ENCODE measurements at places on chromosomes 7 and 10. TPM values are rescaled to one million over a fixed set of nuclear protein-coding genes. Genes with fewer than 3 reads are reported as not detected.

DNA sequence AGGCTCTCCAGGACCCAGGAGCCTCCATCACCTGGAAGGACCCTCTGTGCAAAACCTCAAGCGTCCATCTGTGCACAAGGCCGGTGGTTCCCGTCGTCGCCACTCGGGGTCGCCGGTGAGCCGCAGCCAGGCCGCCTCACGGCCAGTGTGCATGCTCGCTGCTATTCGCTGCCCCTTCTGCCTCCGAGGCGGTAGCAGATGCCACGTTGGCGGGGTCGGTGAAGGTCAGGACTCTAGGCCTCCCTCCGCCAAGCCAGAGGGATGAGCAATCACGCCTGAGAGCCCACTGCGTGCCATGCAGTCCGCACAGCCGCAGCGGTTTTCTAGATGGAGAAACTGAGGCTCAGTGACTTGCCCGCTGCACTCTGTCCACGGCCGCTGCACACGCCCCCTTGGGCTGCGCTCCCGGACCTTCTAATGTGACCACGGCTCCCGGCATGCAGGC lies 5.7 kb downstream of the UPK3B start:
- no peaks in the 10 kb centered on the region for H3K36me3 ChIP-seq
- no peak overlapping the region for H3K27ac ChIP-seq
- H3K4me1 ChIP-seq: no peaks in the 10 kb centered on the region
- H3K4me3 ChIP-seq: no peak overlapping the region
- DNase-seq: peak; percentile 59

- H3K27ac ChIP-seq: no peak overlapping the region
- no peak overlapping the region for H3K4me3 ChIP-seq
- H3K36me3 ChIP-seq: peaks cover 45% of the 10 kb centered on the region
- H3K27me3 ChIP-seq: no peaks in the 10 kb centered on the region
- no peak for DNase-seq
These were observed 143.8 kb downstream of the GRK5 start for GRCh38 chr10:119351189-119351588.

DNA sequence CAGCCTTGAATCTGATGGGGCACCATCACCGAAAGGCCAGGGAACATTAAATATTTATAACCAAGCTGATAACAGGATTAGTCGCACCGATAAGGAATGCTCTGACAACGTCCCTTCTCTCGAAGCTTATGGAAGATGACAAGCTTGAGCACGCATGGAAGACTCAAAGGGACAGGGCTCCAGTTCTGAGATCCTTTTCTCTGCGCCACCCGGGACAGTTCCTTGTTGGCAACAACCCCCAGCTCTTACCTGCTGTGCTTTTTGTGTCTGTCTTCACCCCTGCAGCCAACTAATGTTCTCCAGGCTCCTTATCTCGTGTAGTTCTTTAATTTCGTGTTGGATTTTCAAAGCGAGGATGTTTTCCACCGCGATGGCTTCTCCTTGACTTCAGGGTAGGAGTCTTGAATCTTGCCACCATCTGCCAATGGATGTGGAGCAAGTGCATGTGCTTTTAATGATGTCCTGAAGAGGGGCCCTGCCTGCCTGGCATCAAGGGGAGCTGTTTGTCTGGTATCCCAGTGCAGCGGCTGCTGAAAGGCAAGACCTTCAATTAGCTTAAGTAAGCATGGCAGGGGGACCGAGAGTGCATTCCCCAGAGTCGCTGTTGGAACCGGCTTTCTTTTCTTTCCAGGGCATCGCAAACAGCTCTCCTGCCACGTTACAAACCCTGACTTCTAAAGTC lies 354 bp upstream of the FERD3L start:
- H3K36me3 ChIP-seq: no peaks in the 10 kb centered on the region
- no peaks in the 10 kb centered on the region for H3K4me1 ChIP-seq
- H3K27me3 ChIP-seq: peaks cover 19% of the 10 kb centered on the region
- no peak for DNase-seq
- H3K27ac ChIP-seq: no peak overlapping the region

DNA sequence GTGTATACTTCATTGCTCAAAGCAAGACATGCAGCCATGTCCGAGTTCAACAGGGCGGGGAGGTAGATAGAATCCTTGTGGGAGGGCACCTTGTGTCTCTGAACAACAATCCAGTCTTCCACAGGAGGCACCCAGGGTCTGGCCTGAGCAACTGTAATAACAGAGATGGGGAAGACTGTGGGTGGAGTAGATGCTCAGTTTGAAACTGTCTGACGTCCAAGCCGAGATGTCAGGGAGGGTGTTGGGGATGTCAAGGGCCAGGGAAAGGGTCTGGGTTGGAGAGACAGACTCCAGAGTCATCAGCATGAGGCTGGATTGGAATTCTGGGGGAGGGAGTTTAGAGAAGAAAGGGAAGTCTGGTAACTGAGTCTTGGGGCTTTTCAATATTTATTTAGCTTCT lies 88.0 kb downstream of the FANK1 start:
- no peak overlapping the region for H3K4me3 ChIP-seq
- H3K36me3 ChIP-seq: no peaks in the 10 kb centered on the region
- H3K4me1 ChIP-seq: no peaks in the 10 kb centered on the region
- DNase-seq: no peak
- H3K27me3 ChIP-seq: no peaks in the 10 kb centered on the region
- H3K27ac ChIP-seq: no peak overlapping the region

DNA sequence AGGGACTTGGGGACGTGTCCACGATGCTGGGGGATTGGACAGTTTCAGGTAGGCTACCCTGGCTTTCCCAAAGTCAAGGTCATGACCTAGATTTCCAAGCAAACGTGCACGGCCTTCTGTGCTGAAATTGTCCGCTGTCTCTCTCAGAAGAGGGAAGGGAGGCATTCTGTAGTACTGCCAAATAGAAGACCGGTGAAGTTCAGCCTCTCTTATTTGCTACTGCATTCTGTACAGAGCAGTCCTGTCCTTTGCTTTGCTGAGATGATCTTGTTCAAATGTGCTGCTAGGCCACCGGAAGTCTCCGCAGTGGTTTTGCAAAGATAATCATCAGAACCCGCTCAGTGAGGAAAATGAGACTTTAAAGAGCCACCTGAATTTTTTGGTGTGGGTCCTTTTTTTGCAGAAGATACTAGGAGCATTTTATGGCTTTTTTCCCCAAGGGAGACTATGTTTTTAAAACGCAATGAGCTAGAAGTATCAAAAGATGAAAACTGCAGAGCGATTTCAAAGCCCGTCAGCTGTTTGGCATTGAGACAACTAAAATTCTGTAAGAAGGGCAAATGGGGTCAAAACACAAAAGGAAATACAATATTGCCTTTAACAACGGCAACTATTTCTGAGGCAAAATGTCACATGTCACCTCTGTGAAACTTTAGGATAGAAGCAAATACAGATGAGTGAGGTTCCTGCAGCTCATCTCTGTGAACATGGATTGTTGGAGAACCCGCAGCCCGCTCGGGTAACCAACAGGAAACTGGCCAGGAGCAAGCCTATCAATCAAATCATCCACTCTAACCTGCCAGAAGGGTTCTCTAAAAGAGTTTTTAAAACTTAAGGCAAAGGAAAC lies 1.3 kb upstream of the NMT2 start:
- no peaks in the 10 kb centered on the region for H3K27me3 ChIP-seq
- H3K4me3 ChIP-seq: peak overlapping the region; percentile 72
- DNase-seq: peak; percentile 83
- H3K27ac ChIP-seq: peak overlapping the region; percentile 89
- H3K4me1 ChIP-seq: peaks cover 55% of the 10 kb centered on the region

DNA sequence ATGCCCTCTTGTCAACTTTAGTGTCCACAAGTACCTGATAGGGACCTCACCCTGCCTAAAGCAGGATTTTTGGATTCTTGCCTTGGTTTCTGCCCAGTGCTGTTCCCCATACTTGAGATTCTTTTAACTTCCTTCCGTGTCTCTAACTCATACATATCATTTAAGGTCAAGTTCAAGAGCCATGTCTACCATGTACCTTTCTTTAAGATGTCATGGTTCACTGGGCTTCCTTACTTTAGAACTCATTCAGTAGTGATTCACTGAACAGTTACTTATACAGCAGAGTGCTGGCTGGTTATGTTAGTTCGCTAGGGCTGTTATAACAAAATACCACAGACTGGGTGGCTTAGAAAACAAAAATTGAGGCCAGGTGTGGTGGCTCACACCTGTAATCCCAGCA lies 5.0 kb upstream of the CFAP58 start:
- DNase-seq: no peak
- H3K4me1 ChIP-seq: peaks cover 15% of the 10 kb centered on the region
- H3K27ac ChIP-seq: no peak overlapping the region
- H3K27me3 ChIP-seq: peaks cover 3% of the 10 kb centered on the region
- H3K36me3 ChIP-seq: peaks cover 7% of the 10 kb centered on the region

DNA sequence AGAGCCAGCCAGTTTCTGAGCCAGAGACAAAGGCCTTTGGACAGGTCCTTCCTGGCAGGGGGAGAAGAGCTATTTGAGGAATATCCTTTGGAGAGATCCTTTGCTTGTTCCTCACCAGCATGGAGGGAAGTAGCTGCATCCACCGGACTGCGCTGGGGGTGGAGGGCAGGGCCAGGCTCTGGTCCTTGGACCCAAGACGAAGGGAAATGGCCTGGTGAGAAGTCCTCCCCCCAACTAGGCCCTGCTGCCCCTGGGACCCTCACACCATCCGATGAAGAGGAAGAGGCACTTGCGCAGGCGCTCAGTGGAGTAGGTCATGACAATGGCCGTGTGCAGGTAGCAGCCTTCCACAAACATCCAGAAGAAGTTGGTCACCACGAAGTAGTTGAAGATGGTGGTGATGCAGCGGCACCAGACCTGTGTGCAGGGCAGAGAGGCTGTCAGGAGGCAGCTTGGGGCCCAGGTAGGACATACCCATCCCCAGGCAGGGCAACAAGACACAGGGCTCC lies 19.8 kb downstream of the CRHR2 start:
- H3K4me3 ChIP-seq: no peak overlapping the region
- H3K27me3 ChIP-seq: no peaks in the 10 kb centered on the region
- H3K27ac ChIP-seq: no peak overlapping the region
- H3K4me1 ChIP-seq: no peaks in the 10 kb centered on the region
- DNase-seq: no peak
- no peaks in the 10 kb centered on the region for H3K36me3 ChIP-seq

CUBN gene
- total RNA-seq: 0.68 TPM

LIMK1 gene
- 37.6 TPM for total RNA-seq

Data from activated CD8-positive, alpha-beta T cell treated with anti-CD3 and anti-CD28 coated beads, Interleukin-2, amount 10 ng/mL, durations not matched to agents 7 days and 5 days (primary cell).